ENCODE measurements at places on chromosomes 1 and 21.

DNA sequence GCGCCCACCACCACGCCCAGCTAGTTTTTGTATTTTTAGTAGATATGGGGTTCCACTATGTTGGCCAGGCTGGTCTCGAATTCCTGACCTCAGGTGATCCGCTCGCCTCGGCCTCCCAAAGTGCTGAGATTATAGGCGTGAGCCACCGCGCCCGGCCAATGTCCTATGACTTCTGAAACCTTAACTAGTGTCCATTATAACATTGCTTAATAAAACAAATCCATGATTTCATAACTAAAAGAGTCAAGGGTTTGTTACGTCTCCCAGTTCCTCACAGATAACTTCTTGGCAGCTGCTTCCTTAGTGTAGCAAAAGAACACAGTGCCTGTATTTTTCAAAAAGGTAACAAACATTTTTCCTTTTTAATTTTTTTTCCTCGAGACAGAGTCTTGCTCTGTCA, 53.6 kb downstream of the FBXO42 start:
- peak; percentile 76 for DNase-seq

GRCh38 chr1:103273106-103273505, 164.8 kb upstream of the COL11A1 start:
- DNase-seq, result no peak

GRCh38 chr1:150288382-150288781, 5.3 kb upstream of the MRPS21 start:
- no peak for DNase-seq

DNA sequence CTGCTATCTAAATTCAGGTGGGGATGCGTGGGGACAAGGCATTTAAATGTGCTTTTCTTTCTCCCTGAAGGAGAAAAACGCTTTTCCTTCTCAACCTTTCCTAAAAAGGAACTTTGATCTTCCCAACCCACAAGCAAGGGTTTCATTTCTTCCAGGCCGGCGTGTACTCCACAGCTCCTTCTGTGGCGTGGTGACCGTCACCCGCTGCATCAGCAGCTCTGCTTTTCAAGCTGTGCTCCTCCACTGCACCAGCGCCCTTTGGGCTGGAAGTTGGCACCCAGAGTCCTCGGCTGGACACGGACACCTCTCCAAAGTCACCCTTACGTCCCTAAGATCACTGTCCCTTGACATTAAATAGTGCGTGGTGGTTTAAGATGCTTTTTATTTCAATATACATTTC, 54.3 kb downstream of the PEX14 start:
- no peak for DNase-seq

DNA sequence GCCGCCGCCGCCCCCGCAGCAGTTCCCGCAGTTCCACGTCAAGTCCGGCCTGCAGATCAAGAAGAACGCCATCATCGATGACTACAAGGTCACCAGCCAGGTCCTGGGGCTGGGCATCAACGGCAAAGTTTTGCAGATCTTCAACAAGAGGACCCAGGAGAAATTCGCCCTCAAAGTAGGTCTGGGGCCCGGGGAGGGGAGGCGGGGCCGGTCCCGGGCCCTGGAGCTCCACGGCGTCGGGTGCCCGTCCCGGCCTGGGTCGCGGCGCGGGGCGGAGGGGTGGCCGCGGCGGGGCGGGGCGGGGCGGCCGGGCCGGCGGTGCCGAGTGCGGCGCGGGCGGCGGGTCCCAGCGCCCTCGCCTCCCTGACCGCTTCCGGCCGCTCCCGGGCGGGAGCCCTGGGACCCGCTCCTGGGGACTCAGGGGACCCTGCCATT, 646 bp downstream of the MAPKAPK2 start:
- DNase-seq, result peak; percentile 55
